Panc1 (cell line): ENCODE measurements at places on chromosomes 5 and 9. TPM values are rescaled to one million over a fixed set of nuclear protein-coding genes. Genes with fewer than 3 reads are reported as not detected.

The FCN2 gene
- total RNA-seq = not detected

The GNA14 gene
- total RNA-seq = 0.15 TPM

The CNTNAP3 gene
- total RNA-seq = 8.8 TPM

The TMEM8B gene
- 7.9 TPM for total RNA-seq

The TMOD1 gene
- total RNA-seq = 1.4 TPM

The FAT2 gene
- total RNA-seq = not detected

The LCN12 gene
- total RNA-seq = 2.5 TPM

The PTGDS gene
- 13.7 TPM for total RNA-seq

The POU5F2 gene
- 0.39 TPM for total RNA-seq

The COL23A1 gene
- 0.05 TPM for total RNA-seq

The ALDH1A1 gene
- 0.54 TPM for total RNA-seq

The MAMDC4 gene
- total RNA-seq = 6.3 TPM
